ENCODE measurements at places on chromosomes 11 and 22.
A peak's percentile ranks its signal among the peaks of the same experiment; 100 is the strongest.

- DNase-seq = no peak
Observed at GRCh38 chr22:38824585-38824984, 19.2 kb downstream of the NPTXR start.

DNA sequence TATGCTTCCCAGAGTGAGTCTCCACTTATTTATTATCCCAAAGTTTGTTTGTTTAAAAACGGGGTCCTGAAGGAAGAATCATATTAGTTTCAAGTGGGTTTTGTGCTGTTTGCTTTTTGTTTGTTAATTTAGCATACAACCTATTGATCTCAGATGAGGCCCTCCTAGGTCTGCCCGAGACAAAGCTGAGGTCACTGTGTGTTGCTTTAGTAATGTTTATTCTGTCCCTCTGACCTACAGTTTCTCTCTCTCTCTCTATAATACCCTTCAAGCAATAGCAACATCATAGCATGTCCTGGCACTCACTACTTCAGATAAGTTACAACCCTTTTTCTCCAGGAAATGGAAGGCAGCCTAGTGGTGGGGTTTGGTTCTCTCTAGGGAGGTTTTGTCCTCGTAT lies 63.4 kb downstream of the AMOTL1 start:
- DNase-seq = no peak

DNA sequence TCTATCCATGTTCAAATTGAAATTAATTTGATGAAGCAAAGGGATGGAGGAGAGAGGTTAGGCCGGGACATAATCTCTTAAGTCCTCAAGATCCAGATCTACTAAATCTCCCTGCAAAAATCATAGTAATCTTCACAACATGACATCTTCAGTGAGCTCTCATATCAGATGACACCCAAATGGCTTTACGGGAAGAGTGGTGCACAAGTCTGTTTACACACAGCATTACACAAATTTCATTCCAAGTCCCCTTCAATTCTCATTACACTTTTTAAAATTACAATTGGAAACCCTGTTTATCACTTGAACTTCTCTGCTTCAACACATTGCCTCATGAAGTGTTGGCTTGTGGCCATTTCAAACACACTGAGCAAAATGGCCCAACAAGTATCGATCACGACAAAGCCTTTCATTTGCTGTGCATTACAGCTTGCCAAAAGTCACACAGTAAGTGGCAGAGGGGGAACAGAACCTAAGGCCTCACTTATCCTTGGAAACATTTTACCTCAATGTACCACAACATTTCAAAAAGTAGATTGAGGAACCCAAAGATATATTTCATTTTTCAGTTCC lies 17.9 kb upstream of the TPH1 start:
- DNase-seq = no peak

DNA sequence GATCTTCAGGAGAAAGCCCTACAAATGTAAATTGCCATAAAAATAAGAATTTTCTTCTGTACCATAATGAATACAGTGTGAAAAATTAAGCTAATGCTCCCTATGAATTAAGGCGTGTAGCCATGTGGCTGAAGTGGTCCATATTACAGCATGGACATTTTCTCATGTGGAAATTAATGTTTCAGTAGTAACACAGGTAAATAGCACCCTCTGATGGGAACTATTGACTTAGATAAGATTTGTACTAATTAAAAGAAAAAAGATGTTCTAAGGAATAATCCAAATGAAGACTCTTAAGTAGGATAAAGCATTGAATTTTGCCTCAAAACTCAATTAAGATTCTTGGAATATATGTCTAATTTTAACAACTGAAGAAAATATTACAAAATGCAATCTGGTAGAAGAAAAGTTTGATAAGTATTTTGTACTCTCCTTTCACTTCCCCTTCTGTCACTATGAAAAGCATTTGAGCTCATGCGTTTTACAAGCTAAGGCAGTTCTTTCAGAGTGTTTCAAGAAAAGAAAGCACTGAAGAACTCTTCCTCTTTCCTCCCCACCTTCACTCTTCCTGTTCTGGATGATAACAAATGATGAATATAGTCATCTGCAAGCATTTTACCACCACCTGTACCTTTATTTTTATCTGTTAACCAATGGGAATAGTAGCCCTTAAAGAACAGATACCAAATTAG lies 9.9 kb upstream of the OR8D2 start:
- no peak for DNase-seq

DNA sequence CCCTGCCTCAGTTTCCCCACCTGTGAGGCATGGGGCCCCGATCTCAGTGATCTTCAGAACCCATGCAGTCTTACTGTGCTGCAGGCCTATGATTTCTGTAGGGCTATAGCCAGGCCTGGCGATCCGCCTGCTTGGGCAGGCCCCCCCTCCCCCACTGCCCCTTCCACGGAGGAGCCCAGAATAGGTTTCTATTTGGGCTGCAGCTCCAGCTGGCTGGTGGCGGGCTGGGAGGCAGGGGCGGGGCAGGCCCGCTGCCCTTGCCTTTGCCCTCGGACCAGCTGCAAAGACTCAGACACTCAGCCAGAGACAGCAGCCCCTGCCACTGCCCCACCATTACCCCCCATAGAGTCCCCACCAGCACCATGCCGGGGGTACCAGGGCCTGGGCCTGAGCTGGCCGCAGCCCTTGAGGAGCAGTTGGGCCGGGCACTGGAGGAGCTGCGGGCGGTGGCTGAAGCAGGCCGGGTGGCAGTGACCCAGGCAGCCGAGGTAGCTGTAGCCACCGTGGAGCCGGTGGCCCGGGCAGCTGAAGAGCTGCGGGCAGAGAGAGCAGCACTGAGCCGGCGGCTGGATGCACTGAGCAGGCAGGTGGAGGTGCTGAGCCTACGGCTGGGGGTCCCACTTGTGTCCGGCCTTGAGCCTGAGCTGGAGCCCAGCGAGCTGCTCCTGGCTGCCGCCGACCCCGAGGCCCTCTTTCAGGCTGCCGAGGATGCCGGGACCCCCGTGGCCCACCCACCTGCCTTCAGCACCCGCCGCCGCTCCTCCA lies 12.2 kb downstream of the SMTN start:
- no peak for DNase-seq

DNA sequence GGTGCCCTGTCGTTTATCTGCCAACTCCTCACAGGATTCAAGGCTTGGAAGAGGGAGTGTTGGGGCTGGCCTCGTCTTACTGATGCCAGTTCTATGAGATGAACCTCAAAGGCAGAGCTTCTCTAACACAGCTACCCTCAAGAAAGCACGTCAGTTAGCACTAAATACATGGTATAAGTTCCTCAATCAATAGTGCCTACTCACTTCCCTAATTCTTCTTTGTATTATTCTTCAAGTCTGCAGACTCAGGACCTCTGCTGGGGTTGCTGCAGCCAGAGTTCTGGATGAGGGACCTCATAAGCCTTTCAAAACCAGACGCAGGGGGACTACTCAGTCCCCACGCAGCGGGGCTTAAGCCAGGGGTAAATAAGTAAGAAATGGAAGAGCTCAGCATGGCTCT lies 118.3 kb downstream of the VPREB1 start:
- DNase-seq = no peak

DNA sequence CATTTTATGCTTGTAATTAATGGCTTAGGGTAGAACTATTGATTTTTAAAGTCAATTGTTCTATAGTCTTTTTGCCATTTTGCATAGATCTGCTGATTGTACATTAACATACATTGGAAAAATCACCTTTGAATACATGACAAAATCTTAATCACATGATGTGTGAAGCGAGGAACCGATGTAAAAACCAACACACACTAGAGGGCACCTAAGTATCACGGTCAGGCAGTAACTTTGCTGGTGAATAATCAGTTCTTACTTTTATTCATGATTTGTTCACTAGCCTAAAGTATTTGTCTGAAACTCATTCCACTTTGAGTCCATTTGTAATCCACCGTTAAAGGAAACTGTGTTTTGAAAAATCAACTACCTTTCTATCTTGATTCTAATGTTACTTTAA lies 28.2 kb downstream of the JHY start:
- DNase-seq = no peak

DNA sequence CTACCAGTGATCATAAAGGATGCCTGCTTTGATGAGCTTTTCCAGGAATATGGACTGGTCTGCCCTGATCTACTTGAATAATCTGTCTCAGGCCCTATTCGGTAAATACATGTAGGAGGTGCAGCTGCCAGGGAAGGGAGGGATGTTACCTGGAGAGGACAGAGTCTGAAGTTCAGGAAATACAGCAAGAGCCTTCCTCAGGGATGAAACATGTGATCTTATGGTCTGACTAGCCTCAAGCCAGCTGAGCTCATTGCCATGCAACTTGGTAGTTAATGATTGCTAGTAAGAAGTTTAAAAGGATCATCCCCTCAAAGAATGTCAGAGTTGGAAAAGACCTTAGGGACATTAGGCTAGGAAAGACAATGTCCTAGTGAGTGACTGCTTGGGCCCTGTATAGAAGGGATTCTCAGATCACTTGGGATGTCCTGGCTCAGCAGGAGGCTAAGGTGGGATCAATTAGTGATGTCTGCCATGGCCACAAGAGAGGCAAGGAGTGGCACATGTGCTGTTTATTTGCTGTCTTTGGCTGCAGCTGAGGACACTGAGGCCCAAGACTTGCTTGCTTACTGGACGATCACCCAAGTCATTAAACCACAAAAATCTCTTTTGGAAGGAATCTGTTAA lies 18.5 kb downstream of the PTPRJ start:
- DNase-seq = no peak

- peak; percentile 17 for DNase-seq
Observed at GRCh38 chr22:46355369-46355995, 20.0 kb downstream of the TRMU start.

- DNase-seq = no peak
Observed at GRCh38 chr22:49752598-49753091, 75.0 kb downstream of the BRD1 start.

GRCh38 chr11:61061081-61061826 lies 41.0 kb upstream of the CD5 start:
- peak; percentile 73 for DNase-seq

- no peak for DNase-seq
Observed at GRCh38 chr11:47997063-47998053, 17.0 kb downstream of the PTPRJ start.

DNA sequence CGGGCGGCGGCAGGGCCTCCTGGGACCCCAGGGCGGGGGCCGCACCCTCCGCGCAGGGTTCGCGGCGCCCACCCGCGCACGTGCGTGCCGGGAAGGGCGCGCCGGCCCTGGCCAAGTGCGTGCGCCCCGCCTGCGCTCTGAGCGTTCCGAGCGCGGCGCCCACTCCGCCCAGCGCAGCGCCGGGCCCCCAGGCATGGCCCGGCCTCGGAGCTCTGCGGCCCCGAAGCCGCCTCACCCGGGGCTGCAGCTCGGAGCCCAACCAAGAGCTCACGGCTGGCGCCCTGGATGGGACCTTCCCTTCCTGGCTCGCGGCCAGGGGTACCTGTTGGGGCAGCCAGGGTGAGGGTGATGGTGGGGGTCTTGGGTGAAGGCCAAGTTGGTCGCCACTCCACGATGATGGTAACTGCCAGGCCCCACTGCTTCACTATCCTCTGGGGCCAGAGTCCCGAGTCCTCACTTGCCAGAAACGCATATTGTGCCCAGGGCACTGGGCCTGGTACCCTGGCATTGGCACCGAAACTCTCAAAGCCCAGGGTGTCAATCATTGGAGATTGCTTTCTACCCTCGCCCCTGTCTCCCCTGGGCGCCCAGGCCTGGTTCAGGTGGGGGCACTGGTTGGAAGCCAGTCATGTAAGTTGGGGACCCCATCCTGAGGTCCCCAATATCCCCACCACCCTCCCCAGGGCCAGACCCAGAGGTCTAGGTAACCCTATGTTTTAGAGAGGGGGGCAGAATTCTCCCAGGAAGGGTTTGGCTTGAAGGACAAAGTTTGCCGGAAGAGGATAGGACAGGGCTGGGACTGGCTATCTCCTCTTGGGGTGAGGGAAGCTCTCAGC lies 882 bp downstream of the ANO1 start:
- DNase-seq = no peak

- DNase-seq = no peak
Observed at GRCh38 chr11:110613197-110613918, 98.9 kb downstream of the ARHGAP20 start.

DNA sequence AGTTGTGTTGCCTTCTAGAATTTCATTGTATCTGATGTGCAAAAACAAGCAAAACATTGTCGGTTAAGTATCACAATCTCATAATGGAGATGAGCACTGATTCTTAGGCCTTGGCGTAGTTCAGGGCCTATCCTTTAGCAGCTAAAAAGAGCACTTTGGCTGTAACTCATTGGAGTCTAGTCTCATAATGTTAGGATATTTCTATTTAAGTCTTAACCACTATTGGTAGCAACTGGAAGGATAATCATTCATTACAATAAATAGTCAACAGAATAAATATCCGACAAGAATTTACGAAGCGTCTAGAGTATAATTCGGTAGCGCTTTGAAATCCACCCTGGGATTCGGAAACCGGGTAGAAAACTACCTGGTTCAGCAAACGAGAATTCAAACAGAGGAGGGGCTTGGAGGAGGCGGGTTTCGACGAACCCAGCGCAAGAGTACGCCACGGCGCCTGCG lies 461 bp upstream of the EED start:
- peak; percentile 78 for DNase-seq

GRCh38 chr11:6443269-6444003 lies 2.6 kb upstream of the HPX start:
- DNase-seq = peak; percentile 25

DNA sequence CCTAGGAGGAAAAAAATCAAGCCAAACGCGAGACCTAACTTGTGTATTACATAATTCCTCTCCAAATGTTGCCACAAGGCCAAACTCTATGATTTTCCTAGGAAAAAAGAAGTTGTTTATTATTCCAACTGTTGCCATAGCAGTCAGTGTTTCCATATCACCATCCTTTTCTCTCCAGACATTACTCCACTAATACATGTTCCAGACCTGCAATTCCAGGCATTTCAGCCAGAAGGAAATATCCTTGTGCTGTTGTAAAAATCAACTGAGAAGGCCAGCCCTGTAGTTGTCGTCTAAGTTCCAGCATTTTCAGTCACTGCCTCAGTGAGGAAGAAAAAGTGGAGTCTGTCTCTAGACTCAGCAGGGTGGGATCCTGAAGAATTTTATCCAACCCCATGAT lies 33.1 kb upstream of the PAMR1 start:
- DNase-seq = no peak

GRCh38 chr11:109604481-109605400 lies 182.8 kb downstream of the C11orf87 start:
- no peak for DNase-seq

DNA sequence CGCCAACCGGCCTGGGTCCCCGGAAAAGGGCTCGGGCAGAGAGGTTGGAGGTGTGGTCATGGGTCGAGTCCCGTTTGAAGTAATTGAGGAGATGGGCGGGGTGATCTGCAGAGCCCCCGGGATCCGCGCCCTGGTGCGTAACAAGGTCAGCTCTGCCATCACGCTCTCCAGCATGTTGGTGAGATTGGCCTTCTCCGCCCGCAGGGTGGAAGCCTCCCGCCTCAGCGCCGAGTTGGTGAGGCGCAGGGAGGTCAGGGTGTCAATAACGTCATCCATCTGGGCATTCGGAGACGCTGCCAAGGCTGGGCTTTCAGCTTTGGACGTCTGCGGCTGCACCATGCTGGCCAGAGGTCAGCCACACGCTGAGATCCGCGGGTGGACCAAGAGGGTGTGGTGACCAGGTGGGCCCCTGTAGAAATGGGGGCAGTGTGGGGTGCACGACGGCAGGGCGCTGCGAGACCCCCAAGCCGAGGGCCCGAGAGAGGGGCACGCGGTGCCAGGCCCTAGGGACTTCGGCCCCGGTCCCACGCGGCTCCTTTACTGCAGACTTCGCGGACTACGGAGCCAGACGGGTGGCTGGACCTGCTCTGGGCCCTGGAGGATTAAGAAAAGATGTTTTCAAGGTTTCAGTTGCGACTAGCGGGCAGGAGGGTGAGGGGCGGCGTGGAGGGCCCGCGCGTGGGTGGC lies 672 bp downstream of the RTL6 start:
- DNase-seq = no peak
